Activated naive CD4-positive, alpha-beta T cell treated with anti-CD3 and anti-CD28 coated beads, Interleukin-2, amount 50 U/mL, for 72 hours (primary cell): ENCODE measurements at places on chromosomes 4 and X. TPM values are rescaled to one million over a fixed set of nuclear protein-coding genes. Genes with fewer than 3 reads are reported as not detected.

DNA sequence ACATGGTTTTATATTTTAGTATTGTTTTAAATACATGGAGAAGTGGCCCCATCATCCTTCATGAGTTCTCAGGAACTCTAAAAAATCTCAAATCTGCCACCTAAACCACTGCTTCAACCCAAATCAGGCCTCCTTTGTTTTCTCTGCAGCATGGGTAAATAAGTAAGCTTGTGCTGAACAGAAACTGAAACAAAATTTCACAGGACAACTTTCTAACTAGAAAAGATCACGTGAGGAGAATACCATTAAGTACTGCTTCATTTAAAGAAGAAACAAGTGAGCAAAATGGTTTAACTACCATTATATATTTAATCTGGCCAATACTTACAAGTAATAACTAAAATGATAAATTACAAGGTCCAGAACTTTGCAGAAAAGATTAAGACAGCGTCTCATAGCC lies 2.5 kb downstream of the ARAP2 start:
- DNase-seq = no peak

GRCh38 chr4:102535398-102536082 lies 34.4 kb downstream of the NFKB1 start:
- no peak for DNase-seq

- no peak for DNase-seq
Observed at GRCh38 chr4:81789158-81789557, 317.5 kb upstream of the RASGEF1B start.

TADA2B gene
- 11.8 TPM for total RNA-seq

TAF7L gene
- total RNA-seq = 0.11 TPM

GRCh38 chr4:41969671-41970070 lies 11.9 kb upstream of the DCAF4L1 start:
- no peak for DNase-seq

CSTF2 gene
- 30.9 TPM for total RNA-seq

CACNA1F gene
- total RNA-seq = 1.7 TPM

GRCh38 chrX:151363316-151363715 lies 33.7 kb upstream of the VMA21 start:
- no peak for DNase-seq

DNA sequence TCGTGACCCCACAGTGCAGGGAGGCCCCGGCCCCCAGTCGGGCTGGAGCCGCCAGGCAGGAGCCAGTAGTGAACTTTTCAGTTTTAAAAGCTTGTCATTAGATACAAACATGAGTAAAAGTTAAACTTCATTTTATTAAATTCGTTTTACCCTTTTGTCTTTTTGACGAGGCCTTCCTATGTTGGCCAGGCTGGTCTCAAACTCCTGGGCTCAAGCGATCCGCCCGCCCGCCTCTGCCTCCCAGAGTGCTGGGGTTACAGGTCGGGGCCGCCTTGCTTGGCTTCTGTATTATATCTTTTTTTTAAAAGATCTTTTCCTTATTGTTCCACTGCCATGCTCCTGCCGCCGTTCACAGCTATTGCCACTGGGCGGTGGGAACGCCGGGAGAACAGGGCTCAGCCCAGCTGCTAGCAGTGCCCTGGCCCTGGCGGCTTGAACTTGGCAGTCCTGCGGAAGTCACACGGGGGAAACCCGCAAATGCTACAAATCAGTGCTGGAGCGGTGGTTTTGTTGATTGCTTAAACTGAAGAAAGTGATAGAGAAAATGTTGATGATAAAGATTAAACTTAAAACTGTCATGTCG lies 968 bp upstream of the NELFA start:
- peak; percentile 55 for DNase-seq

- no peak for DNase-seq
Observed at GRCh38 chrX:40496728-40497127, 84.0 kb upstream of the ATP6AP2 start.
